ENCODE measurements at places on chromosomes 13 and 19. TPM values are rescaled to one million over a fixed set of nuclear protein-coding genes. Genes with fewer than 3 reads are reported as not detected.

ZNF135 gene
- not detected for total RNA-seq

- DNase-seq, result no peak
These were observed 11.5 kb upstream of the TFDP1 start for GRCh38 chr13:113573065-113573464.

FREM2 gene
- total RNA-seq, result not detected

GRCh38 chr19:4910594-4911281 is 1.4 kb downstream of the UHRF1 start:
- DNase-seq, result peak; percentile 64

- DNase-seq, result no peak
These were observed at the start of gene MCF2L for GRCh38 chr13:112968910-112969691. Gene MCF2L (plus strand): TSS chr13:112969214. CDS start chr13:112969380, 166 bp downstream.

ZNF491 gene
- total RNA-seq, result 0.39 TPM

All from SJSA1 (cell line).